Bronchial epithelial cell (primary cell): ENCODE measurements at places on chromosomes 3 and 15.

GRCh38 chr15:77853008-77853328, 220.3 kb upstream of the LINGO1 start:
- DNase-seq: no peak

- DNase-seq: no peak
Measured at GRCh38 chr3:153577059-153577736, 415.2 kb downstream of the RAP2B start.

DNA sequence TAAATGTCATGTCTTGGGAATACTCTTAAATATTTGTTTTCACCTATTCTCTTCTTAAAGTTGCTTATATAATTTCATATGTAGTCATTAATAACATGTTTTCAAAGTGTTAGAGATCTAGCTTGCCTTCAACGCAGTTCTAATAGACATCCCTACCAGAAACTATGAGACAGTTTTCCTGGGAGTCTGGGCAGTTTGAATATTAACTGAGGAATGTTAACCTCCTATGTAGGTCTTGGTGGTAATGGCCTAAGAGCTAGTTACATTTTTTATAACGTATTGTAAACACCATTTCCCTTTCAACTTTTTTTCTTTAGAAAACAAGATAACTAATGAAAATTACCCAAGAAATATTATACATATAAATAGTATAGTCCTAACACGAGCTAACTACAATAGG, 328.2 kb downstream of the TIGIT start:
- no peak for DNase-seq

GRCh38 chr3:109973733-109974132, 636.4 kb upstream of the DPPA4 start:
- peak; percentile 9 for DNase-seq

DNA sequence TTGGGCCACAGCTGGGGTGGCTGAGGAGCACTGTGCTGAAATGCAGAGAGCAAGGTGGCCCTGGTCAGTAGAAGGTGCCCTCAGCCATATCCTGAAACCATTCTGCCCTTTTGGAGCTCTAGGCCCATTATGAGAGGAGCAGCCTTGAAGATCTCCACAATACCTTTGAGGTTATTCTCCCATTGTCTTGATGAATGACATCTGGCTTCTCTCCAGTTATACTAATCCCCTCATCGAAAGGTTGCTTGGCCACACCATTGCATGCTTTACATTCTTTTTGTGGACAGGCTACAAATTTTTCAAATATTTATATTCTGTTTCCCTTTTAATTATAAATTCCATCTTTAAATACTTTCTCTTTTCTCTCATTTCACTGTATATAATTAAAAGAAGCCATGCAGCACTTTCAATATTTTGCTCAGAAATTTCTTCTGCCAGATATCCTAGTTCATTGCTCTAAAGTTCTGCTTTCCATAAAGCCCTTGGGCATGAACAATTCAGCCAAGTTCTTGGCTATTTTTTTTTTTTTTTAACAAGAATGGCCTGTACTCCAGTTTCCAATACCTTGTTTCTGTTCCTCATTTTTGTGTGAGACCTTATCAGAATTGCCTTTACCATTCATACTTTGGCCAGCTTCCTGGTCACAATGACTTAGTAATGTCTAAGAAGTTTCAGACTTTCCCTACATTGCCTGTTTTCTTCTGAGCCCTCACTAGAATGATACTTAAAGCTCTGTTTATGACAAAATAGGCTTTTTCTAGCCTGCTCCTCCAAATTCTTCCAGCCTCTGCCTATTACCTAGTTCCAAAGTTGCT, 138.9 kb upstream of the SGO1 start:
- no peak for DNase-seq

DNA sequence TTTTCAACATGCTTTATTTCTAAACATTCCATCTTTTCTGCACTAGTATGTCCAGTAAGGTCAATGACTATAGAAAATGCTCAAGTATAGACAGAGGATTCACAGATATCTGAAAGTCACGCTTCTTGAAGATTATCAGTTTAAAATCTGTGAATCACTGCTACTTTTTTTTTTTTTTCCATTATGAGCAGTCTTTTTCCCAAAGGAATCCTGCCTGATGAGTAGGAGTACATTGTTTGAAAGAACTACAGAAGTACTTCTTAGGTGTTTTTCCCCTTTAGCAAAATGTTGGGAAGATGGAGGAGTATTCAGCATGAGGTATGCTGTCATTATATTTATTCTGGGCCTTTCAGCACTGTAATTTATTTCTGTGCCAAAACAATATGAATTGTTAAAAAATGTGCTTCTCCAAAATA, 266.2 kb downstream of the NLGN1 start:
- DNase-seq: no peak

DNA sequence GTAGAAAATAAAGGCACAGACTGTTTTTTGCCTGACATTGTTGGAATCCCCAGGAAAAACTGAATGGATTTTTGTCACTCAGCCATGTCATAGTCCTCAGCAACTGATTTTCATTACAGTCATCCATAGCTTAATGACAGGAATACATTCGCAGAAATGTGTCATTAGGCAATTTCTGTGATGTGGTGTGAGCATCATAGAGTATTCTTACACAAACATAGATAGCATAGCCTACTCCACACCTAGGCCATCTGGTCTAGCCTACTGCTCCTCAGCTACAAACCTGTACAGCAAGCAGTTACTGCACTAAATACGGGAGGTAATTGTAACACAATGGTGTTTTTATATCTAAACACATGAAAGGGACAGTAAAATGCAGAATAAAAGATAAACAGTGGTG, 34.4 kb upstream of the FBN1 start:
- no peak for DNase-seq

GRCh38 chr15:63701365-63701764, 104.2 kb downstream of the FBXL22 start:
- no peak for DNase-seq

DNA sequence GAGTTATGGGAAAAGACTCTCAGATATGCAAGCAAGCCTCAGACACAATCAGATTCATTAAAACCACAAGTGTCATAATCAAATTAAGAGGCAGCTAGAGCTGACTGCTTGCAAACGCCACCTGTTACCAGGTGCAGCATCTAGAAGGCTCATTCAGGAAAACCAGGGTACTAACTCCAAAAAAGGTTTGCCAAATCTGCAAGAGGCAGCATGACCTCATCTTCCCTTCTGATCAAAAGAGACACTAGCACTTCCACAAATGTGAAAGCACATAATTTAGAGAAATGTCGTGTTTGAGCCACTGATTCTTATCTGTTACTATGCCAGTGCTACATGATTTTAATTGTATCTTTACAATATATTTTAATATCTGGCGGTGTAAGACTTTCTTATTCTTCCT, 123.3 kb upstream of the NANOGP8 start:
- DNase-seq: no peak

DNA sequence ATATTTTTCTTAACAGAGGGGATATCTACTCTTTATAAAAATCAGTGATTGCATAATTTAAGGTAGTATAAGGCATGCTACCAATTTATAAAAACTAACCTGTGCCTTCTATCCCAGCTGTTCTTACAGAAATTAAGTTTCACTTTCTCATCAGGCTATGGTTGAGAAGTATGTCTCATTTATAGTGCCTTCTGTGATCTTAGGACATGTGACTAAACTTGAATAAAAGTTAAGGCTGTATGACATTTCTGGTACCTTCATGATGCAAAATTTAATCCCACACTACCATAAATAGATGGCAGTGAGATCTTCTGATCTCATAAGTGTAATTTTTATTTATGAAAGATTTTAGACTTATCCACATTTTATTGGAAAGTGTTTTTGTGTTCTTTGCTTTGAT, 12.6 kb downstream of the TIPARP start:
- no peak for DNase-seq

- DNase-seq: no peak
Measured at GRCh38 chr3:170421111-170421641, 2.5 kb downstream of the CLDN11 start.

GRCh38 chr15:101120987-101121386, 130.9 kb downstream of the CHSY1 start:
- DNase-seq: no peak

GRCh38 chr3:124811436-124811835, 75.7 kb downstream of the ITGB5 start:
- DNase-seq: no peak

DNA sequence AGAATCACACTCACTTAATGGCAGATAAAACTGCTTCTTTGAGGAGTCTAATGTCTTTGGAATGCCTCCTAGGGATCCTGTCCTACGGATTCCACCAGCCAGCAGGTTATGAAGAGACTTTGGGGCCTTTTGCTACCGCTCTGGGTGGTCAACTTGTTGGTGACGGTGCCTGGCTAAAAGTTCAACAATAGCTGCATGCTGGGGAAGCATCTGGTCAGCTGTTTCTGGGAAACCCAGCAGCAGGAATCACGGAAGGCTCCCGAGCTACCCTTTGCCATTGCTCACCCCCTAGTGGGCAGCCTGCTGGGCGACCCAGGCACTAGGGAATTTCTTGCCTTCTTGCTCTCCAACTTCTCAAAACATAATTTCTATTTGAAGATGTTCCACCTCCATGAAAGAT, 263.3 kb downstream of the NEK10 start:
- no peak for DNase-seq

GRCh38 chr3:154835639-154836038, 244.5 kb upstream of the MME start:
- DNase-seq: no peak

DNA sequence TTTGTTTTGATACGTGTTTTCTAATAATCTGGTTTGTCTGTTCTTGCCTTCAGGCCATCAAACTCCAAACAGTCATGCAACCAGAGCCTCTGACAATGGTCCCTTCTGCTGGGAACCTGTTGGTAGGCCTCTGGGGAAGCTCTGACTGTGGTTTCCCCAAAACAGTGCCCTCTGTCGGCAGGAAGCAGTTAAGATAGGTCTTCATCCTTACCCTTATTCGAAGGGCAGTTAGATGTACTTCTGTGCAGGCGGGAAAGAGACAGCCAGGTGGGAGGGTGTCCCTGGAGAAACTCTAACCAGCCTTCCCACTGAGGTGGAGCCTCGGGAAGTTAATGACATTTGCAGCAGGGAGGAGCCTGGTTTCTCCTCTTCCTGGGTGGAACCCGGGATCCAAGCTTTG, 81.6 kb upstream of the CHMP2B start:
- peak; percentile 27 for DNase-seq

- DNase-seq: no peak
Measured at GRCh38 chr15:60573936-60574335, 95.0 kb upstream of the ICE2 start.

GRCh38 chr15:33608714-33609113, 297.9 kb downstream of the RYR3 start:
- DNase-seq: no peak

DNA sequence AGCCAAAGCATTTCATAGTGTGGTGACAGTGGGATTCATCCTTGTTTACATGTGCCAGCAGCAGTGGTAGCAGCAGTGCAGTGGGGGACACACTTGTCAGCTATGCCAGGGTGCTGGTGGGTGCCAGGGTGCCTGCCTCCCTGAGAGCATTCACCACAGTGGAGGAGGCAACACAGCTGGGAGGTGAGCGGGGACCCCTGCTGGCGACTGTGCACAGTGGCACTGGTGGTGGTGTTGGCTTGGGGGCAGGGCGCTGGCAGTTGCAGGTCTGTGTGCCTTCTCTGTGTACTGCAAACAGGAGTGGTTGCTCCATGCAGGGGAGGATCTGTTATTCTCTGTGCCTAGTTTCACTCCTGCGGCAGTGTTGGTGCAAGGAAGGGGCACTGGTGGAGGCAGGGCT, 41.2 kb downstream of the CEP63 start:
- DNase-seq: peak; percentile 7

DNA sequence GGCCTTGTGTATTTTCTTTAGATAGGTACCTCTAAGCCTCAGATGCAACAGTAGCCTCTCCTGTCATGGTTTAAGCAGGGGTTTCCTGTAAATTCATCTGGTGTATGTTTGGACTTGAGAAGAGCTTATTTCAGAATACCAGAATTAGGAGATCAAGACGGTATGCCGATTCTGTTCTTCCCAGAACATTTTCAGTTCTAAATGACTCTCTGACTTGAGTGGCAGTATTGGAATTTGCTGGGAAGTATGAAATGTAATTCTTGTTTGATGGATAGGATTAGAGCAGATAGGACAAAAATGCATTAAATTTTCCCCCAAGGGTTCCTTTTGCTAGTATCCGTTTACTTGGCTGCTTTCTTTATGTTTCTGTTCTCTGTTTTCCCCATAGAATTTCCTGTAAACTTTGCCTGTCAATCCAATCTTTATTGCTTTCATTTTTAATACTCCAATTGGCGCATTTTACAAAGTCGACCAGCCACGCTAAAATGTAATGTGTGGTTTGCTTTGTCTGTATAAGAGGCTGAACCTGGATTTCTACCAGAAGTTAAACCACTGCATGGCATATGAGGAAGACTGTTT, 612.2 kb downstream of the RBMS3 start:
- no peak for DNase-seq

- no peak for DNase-seq
Measured at GRCh38 chr3:183583331-183584245, 28.1 kb upstream of the KLHL6 start.

- no peak for DNase-seq
Measured at GRCh38 chr3:126127452-126127851, 43.5 kb upstream of the SLC41A3 start.

DNA sequence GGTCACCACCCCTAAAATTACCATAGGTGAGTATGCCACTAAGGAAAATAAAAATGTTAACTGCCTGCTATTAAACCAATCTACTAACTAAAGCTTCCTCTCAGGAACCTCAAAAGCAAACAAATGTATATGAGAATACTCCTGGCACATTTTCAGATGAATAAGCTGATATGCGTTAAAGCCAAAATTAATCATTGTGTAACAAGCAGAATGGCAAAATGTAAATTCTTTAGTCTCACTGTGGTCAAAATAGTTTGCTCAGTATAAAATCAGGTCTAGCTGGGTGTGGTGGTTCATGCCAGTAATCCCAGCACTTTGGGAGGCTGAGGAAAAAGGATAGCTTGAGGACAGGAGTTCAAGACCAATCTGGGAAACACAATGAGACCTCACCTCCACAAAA, 53.6 kb downstream of the SUMF1 start:
- DNase-seq: peak; percentile 88

DNA sequence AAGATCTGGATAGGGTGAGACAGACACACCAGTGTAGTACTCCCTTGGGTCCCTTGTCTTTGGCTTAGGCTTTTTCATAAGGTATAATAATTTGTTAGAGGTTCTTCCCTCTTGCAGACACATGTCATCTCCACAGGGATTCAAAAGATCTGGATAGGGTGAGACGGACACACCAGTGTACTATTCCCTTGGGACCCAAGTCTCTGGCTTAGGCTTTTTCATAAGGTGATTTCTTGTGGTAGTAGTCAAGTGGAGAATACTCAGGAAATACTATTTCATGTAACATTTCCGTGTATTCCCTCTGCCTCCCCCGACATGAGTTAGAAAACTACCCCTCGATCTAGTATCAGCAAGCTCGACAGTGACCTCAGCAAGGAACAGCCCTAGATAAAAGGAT, 954 bp upstream of the MAPKBP1 start:
- no peak for DNase-seq

DNA sequence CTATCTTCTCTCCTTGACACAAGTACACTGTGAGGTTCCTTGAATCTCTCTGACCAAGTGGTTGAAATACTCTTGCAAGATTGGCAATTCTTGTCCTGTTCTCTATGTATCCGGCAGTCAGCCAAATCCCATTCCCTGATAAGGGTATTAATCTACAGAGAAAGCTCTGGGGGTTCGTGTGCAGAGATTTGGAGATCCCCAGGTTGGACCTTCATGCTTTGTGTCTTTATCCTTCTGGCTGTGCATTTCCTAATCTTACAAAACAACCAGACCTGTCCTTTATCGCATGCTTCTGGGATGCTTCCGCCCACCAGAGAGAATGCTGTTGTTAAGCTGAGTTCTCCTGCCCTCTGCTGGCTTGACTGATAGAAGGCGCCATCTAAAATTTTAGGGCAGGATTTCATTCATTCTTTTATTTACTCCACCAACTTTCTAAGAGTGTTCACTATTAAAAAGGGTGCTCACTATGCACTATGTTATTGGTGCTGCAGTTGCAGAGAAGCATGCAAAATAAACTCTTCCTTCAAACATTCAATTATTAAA, 8.6 kb upstream of the SST start:
- peak; percentile 45 for DNase-seq
